ENCODE measurements at places on chromosomes 11 and 22. TPM values are rescaled to one million over a fixed set of nuclear protein-coding genes. Genes with fewer than 3 reads are reported as not detected.

APOA5 gene
- total RNA-seq, result not detected

MAPK8IP2 gene
- 2.9 TPM for total RNA-seq

PATE2 gene
- total RNA-seq, result not detected

CHST1 gene
- 2.3 TPM for total RNA-seq

OR5B21 gene
- not detected for total RNA-seq

GPHA2 gene
- not detected for total RNA-seq

TTC36 gene
- not detected for total RNA-seq

FGF4 gene
- total RNA-seq, result not detected

UPK3A gene
- total RNA-seq, result not detected

OR51B5 gene
- total RNA-seq, result 0.10 TPM

TPH1 gene
- 0.03 TPM for total RNA-seq
